Activated T-helper 1 cell treated with anti-CD3 and anti-CD28 coated beads, Interleukin-2, amount 50 U/mL, for 16 hours (primary cell): ENCODE measurements at places on chromosomes 7 and 10.

GRCh38 chr10:97866524-97867219 lies 17.0 kb downstream of the GOLGA7B start:
- no peak for DNase-seq

DNA sequence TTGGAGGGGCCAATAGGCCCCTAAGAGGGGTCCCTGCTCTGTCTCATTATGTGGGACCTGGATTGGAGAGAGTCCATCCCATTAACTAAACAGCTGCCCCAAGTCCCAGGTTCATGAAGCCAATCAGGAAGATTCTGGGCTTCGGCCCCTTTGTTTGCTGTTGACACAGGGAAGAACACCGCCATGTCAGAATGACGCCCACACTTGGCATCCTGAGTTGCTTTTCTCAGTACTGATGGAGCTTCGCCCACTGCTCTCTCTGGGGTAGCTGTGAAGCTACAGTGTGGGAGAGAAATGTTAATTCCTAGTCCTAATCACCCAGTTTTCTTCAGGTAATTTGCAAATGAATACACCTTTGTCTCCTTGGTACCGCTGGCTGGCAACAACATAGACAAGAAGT lies 264.7 kb downstream of the GLRX3 start:
- DNase-seq, result no peak

DNA sequence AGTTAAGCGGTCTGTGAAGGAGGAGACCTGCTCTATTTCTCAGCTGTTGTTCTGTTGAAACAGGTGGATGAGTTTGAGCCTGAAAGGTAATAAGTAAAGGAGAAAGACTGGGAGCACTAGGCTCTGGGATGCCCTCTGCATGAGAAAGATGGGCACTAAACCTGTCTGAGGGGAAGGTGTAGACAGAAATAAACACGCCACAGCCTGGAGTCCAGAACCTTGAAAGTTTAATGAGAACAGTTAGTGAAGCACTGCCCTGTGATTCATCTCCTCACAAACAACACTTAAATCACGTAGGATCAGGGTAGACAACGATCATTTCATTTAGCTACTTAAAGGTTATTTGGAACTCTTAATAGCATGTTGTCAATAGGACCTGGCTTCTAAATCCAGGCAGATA lies 193.1 kb downstream of the PHTF2 start:
- no peak for DNase-seq

DNA sequence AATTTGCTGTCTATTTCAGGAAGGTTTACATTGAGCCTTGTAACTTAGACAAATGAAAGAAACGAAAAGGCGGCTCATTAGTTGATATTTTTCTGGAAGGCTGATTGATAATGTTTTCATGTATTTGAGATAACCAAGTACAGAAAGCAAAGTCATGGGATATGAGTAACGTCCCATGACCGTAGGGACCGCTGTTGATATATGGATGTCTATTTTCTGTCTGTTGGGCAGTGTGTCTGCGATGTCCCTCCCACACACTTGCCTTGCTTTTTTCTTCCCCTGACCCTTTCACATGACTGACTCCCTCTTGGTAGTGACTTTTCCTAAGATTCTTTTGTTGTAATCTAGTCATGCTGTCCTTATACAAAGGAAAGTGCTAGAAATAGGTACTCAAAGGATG lies 57.0 kb upstream of the GPR158 start:
- no peak for DNase-seq

GRCh38 chr7:40506158-40506557 lies 371.4 kb downstream of the SUGCT start:
- no peak for DNase-seq

DNA sequence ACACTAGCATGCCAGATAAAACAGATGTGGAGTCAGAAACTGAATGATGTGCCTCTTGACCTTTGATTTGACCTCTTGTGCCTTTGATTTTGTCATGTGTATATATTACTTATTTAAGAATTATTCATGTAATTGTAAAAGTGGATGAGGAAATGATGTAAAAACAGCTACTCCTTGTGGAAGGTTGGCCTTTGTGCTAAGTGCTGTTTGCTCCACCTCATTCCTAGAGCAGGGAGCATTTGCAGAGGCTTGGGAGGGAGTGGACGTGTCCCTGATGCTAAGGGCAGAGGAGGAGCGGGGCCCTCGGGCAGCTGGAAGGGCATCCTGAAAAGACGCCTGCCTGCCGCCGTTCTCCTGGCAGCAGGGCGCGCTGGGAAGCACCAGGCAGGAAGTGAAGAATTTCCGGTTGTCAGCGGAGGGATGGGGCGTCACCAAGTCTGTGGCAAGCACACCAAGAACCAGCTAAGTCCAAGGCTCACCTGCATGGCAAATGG lies 197.6 kb upstream of the ZNF32 start:
- no peak for DNase-seq

GRCh38 chr7:149479568-149479967 lies 18.0 kb downstream of the ZNF746 start:
- DNase-seq, result no peak

DNA sequence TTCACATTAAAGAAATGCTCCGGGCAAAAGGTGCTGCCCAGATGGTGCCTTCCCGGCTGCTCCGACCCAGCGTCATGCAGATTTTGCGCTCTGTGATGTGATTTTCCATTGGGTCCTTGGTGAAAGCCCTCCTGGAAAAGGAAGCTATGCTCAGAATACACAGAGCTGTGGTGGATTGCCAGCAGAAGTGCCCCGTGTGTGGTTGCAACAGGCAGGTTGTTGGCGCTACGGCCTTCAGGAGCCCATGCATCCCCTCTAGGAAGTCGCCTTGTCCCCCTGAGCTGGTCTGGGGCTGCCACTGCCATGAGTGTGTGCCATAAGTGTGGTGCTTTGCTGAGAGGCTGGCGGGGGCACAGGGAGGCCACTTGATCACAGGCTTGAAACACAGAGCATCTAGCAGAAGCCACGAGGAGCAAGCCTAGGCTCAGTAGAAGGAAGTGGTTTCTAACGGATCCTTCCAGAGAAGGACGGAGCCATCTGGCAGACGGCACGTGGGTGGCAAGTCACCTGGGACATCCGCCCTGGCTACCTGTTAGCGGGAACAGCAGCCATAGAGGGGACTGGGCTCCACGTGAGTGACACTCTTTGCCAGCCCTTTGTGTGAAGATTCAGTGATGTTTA lies 210.9 kb downstream of the CUX1 start:
- no peak for DNase-seq

- no peak for DNase-seq
Observed at GRCh38 chr10:66501356-66501755, 424.5 kb upstream of the LRRTM3 start.

DNA sequence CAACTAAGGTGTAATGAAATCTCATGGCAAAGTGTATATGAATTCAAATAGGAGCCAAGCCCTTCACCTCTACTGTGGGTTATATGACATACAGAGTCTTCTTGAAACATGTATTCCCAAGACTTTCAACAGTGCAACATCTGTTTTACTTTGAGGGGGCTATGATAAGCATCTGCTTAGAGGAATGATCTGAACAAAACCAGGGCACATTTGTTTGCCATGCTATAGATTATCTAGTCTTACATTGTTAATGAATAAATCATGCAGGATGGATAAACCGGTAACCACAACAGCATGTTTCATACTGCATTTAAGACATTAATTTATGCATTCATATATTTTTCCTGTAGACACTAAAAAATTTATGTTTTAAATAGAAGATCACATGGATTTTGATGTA lies 1021.9 kb downstream of the LRMDA start:
- DNase-seq, result no peak

DNA sequence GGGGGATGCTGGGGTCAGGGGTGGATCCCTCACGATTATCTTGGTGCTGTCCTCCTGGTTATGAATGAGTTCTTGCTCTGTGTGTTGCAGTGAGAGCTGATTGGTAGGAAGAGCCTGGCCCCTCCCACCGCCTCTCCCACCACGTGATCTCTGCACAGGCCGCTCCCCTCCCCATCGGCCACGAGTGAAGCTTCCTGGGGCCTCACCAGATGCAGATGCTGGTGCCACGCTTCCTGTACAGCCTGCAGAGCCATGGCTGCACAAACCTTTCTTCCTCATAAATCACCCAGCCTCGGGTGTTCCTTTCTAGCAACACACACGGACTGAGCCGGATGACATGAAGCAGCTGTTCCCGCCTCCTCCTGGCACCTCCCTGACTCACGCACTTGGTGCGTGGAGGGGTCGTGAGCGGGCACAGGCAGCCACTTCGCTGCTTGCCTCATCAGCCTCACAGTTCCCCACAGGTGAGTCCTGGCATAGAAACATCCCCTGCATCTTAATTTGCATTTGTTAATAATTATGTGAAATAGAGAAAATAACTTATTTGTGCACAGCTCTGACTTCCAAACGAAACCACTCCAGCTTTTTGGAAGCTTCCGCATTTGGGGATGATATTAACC lies 210.8 kb downstream of the ADARB2 start:
- DNase-seq, result no peak

DNA sequence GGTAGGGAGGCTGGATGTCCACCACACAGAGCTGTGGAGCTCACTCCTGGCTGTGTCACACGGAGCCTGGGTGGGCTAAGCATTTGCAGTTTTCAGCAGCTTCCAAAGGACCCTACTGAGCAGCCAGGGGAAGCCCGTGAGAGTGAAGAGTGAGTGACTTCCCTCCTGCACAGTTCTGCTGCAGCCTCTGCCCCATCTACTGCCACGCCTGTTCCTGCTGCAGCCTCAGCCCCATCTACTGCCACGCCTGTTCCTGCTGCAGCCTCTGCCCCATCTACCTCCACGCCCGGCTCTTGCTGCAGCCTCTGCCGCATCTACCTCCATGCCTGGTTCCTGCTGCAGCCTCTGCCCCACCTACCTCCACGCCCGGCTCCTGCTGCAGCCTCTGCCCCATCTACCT lies 12.2 kb downstream of the ADAM8 start:
- no peak for DNase-seq

DNA sequence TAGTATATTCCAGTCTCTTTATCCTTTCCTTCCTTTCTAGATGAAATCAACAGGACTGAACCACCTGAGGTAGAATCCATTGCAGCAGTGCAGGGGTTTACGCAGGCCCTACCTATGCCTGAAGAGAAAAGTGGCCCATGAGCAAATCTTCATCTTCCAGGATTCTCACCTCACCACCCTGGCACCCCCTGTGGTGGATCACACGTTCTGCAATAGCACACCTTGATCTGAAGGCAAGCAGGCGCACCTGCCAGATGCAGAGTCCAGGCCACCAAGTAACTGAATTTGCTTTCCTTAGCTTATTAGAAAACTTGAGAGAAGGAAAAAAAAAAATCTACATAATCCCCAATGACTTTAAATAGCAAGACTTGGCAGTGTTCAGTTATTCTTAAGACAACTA lies 121.4 kb downstream of the PIP4K2A start:
- DNase-seq, result no peak

DNA sequence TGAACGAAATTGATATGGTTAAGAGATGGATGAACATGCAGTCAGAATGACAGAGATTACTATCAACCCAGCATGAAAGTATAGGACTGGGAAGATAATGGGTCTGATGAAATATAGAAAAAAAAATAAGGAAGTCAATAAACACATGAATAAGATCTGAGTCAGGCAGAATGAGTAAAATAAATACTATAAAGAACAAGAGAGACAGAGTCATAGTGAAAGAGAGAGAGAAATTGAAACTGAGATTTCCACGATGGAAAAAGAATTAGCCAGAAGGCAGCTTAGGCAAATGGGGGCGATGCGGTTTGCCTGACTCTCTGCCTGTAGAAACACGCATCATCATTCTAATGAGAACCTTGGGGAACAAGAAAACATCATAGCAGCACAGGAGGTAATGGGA lies 26.6 kb downstream of the SEMA3D start:
- no peak for DNase-seq

DNA sequence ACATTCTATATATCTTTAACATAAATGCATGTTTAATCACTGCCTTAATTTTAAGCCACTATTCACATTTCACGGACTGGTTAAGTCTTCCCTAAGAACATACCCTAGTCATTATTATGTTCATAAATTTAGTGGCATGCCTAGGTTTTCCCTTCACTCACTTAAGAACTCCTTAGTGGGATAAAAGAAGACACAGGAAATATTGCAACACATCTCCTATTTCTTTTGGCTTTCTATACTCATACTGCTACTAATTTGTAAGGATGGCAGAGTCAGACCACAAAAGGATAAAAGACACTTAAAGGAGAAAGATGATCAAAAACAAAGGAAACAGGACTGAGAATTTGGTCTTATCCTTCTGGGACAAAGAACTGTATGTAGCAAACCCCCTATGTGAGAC lies 951.4 kb downstream of the SORCS3 start:
- DNase-seq, result no peak

- no peak for DNase-seq
Observed at GRCh38 chr10:58577437-58577777, 64.7 kb downstream of the BICC1 start.

DNA sequence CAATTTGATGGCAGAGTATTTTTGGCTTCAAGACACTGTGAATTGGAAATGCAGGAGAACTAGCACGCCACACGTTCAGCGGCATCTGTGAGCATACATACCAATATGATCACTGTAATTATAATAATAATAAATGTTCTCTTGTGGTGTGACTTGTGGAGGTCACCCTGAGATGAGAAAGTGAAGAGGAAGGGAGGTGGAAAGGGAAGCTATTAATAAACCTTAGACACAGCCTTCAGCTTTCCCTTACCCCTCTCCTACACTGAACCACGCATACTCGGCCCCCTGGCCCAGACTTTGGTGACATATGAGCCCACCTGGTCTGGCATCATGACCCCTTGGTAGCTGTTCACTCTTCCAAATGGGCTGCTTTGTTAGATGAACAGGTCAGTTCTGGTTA lies 139.1 kb downstream of the SORCS3 start:
- no peak for DNase-seq

DNA sequence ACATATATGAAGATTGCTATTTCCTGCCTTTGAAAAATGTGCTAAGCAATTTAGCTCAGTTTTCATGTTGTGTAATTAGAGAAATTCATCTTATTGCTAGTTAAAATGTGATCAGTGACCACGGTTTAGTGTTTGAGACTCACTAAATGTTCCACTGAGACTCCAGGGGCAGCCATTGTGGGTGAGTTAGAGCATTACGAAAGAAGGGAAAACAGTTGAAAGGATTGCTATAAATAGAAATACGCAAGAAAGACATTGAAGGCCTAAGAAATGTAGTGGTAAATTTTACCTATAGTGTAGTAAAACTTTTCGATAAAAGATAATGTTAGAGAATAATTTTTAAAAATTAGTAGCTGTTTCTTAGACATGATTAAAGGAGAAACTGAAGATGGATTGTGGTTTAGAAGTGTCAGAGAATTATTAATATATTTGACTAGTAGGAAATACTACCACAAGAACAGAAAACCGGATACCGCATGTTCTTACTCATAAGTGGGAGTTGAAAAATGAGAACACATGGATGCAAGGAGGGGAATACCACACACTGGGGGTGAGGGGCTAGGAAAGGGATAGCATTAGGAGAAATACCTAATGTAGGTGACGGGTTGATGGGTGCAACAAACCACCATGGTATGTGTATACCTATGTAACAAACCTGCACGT lies 394.5 kb downstream of the SEMA3D start:
- no peak for DNase-seq

GRCh38 chr7:32586291-32587221 lies 91.3 kb downstream of the AVL9 start:
- DNase-seq, result no peak

GRCh38 chr7:75623390-75624133 lies 115.2 kb downstream of the HIP1 start:
- no peak for DNase-seq
